ENCODE measurements at places on chromosomes 11 and 22.

DNA sequence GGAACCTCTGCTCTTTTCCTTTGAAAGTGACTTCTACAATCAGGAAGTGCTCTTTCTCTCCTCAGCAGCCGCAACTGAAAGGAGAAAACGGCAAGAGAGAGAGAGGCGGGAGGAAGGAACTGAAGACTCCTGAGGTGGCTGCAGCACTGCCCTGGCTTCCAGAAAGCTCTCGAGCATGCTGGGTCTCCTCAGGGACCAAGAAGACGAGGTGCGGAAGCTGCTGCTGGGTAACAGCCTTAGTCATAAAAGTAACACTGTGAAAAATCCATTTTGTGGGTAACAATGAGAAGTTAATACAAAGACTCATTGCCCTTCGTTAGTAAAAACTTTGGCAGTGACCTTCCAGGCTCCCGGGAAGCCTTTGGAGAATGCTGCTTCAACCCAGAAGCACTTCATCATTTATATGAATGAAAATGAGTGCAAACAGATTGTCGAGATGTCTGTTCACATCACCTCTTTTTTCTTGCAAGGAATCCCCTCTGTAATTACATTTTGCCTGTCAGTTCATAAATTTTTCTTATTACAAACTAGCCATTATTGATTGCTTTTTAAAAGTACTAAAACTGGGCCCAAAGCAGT, 473.4 kb downstream of the SOX6 start:
- no peak for DNase-seq

GRCh38 chr22:42462016-42462415, 29.8 kb upstream of the NFAM1 start:
- DNase-seq, result peak; percentile 65

- no peak for DNase-seq
Measured at GRCh38 chr11:70176940-70177689, 26.0 kb upstream of the FADD start.

DNA sequence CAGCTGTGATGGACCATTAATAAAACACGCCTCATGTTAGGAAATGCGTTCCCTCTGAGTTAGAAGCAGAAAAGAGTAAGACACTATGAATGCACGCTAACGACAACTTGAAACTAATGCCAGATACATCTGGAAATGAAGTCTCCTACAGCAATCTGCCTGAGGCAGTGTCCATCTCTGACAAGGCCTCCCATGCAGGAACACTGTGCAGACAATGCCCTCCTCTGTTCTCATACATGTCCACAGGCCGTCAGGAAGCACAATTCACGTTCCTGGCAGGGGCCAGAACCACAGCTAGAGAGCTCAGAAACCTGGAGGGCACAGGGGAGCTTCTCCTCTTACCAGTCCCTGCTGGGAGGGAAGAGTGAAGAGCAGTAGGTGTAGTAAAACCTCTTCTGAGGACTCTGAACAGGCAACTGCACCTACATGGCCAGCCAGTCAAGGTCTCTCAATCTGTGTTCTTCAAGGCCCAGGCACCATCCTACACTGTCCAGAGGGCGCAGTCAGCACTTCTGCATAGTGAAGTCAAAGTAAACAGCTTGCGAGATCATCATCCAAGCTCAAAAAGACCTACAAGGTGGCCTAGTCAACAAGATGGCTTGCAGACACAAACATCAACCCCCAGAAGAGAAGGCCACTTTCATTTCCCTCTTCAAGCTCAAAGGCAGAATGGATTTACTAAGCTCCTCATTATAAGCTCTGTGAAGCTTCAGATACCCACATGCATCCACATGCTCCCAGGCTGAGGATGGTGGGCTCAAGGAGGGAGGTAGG, 41.5 kb upstream of the CYP2D6 start:
- no peak for DNase-seq

DNA sequence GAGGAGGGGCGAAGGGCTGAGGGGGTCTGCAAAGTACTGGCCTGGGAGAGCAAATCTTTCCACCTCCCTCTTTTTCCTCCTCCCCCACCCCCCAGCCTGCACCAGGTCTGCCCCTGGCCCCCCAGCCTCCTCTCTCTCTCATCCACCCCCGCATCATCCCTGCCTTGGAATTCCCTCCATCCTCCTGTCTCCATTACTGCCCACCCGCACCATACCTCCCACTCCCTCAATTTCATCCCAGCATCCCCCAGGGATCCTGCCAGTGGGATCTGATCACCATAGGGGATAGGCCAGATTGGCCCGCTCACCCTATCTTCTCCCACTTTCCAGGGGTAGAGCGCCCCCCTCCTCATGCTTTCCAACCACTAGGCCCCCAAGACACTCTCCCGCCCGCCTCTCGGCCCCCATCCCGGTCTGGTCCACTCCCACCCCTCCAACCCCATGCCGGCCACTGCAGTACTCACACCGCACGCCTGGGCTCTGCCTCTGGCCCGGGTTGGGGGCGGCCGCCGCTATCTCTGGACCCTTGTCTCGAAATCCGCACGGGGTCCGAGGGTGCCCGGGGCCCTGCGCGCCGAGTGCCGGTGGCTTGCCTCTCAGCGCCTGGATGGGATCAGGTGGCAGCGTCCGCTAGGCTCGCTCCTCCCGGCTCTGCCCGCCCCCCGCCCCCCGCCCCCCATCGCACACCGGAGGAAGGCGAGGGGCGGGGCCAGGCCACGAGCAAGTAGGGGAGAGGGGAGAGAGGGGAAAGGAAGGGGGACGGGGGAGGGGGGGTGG, at the start of gene GAL3ST3:
TSS of gene GAL3ST3 (minus strand) at position 615 of the 777 bp plus-strand sequence. CDS start 3,746 bp downstream, outside the sequence.
- DNase-seq, result no peak

DNA sequence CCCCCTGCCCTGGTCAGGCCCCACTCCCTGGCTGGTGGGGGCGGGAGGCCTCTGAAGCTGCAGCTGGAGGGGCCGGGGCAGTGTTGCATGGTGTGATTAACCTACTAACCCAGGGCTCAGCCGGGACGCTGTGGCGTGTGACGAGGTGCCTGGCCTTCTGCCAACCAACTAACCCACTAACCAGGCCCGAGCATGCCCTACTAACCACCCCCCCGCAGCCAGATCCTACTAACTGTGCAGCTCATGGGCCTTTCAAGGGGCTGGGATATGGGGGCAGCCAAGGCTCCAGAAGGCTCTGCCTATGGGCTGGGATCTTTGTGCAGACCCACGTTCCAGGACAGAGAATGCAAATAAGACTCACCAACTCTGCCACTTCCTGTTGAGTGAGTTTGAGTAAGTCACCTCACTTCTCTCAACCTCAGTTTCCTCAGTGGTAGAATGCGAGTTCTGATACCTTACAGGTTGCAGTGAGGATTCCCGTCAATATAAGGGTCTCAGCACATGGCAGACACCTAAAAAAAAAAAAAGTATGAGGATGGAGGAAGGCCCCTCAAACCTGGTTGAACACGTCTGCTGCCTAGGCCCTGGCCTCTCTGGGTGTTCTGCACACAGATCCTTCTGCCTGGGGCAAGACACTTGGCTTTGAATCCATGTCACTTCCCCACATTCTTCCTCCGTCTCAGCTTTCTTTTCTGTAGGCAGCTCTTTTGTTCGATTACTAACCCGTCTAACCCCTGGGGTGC, 14.1 kb downstream of the MIAT start:
- DNase-seq, result peak; percentile 58

- no peak for DNase-seq
Measured at GRCh38 chr11:125376856-125377255, 119.2 kb downstream of the FEZ1 start.

DNA sequence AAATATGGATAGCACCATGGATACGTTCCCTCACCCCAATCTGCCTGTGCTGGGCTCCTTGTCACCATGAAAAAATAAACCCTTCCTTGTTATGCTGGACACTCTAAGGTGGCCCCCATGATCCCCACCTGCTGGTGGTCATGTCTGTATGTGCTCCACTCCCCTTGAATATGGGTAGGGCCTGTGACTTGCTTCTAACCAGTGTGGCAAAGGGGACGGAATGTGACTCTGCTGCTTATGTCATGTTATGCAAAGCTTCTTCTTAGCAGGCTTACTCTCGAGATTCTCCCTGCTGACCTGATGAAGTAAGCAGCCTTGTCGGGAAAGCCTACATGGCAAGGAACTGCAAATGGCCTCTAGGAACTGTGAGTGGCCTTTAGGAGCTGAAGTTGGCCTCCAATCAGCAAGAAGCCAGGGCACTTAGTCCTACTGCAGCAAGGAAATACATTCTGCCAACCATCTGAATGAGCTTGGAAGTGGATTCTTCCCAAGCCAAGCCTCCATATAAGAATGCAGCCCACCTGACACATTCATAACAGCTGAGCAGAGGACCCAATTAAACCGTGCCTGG, 159.9 kb downstream of the CCDC34 start:
- DNase-seq, result no peak

- no peak for DNase-seq
Measured at GRCh38 chr22:17705546-17705945, 67.0 kb downstream of the BCL2L13 start.

DNA sequence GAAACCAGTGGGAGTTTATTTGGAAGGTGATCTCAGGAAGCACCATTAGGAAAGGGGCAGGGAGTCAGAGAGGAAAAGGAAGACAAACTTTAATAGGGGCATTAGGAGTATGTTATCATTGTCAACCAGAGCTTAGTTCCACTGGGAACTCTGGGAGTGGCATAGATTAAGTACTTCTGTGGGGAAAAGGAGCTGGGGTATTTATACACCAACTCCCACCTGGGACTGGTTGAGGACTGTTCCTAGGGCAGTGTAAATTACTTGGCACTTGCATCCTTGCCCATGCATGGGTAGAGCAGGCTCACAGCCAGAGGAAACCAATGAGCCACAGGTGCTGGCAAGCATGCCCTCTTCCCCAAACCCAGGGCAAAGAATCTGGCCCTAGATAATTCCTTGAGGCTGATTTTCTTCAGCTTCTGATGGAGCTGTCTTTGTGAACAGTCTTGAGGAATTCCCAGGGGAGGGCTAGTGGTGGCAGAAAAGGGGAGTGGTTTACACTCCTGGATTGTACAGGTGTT, 541.2 kb downstream of the MIAT start:
- no peak for DNase-seq

DNA sequence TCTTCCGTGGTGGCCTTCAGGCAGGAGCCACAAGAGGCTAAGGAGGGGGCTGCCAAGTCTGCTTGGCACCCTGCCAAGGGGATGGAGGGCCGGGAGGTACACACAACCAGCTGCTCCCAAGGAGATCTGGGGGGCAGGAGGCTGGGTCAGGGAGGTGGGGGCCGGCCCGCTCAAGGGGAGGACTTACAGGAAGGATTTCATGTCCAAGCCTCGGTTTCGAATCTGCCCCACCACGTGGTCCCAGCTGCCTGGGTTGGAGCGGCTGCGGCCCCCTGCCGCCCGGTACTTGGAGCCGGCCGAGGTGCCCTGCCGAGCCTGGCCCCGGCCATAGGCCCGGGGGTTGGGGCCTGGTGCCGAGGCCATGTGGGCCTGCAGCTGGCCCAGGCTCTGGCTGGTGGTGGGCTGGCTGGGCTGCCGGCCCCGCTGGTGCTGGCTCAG, 33.5 kb downstream of the LRRC10B start:
- peak; percentile 25 for DNase-seq

DNA sequence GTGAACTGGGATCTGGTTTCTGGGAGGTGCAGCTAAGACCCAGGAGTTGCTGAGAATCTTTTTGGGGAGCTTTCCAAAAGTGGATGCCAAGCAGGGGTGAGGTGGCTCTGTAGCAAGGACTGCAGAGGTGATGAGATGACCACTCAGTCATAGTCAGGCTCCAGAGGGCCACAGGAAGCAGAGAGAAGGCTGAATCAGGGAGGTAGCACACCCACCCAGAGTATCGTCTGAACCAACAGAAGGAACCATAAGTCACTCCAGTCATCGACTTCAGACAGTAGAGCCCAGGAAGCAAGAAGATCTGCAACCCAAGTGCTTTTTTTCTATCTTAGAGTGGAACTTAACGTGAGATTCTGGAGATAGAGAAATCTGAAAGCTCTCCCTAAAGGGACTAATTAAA, 335.7 kb upstream of the MPPED2 start:
- DNase-seq, result no peak

DNA sequence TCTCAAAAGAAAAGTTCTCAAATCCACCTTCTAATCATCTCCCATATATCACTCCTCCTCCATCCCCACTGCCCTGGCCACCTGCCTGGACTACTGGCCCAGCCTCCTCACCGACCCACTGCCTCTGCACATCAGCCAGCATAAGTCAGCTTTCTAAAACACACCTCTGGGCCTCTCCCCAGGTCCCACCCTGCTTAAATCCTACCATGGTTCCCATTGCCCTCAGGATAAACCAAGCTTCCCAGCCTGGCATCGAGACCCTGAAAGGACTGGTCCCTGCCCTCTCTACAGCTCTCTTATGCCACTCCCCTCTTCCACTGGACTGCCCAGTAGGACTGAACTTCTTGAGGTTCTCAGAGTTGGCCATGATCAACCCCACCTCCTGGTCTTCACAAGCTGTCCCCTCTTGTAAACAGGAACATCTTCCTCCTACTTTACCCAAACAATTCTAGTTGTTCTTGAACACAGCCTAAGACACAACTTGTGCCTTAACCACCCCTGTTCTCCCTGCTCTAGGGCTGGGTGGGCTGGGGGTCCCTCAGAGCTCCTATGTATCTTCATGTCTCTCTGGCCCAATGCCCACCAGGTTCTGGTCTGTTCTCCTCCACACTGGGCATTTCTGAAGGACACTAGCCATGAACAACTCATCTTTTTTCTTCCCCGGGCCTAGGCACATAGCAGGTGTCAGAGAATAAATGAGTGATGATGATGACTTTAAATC, 12.6 kb upstream of the P2RY6 start:
- no peak for DNase-seq

DNA sequence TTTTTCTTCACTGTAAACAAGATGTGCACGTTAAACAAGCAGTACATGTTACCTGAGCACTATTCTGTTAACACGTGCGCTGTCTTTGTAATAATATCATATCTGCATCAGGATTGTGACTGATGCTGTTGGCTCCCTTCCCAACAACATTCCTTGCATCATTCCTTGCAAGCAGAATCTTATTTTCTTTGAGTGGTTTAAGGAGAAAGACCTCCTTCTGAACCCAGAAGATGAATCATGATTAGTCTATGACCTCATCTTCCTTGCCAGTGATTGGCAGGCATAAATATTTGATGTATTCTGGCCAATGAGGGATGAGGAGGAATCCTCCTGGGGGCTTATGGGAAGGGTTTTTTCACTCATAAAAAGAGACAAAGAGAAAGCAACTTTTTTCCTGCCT, 46.2 kb downstream of the C11orf71 start:
- DNase-seq, result no peak

DNA sequence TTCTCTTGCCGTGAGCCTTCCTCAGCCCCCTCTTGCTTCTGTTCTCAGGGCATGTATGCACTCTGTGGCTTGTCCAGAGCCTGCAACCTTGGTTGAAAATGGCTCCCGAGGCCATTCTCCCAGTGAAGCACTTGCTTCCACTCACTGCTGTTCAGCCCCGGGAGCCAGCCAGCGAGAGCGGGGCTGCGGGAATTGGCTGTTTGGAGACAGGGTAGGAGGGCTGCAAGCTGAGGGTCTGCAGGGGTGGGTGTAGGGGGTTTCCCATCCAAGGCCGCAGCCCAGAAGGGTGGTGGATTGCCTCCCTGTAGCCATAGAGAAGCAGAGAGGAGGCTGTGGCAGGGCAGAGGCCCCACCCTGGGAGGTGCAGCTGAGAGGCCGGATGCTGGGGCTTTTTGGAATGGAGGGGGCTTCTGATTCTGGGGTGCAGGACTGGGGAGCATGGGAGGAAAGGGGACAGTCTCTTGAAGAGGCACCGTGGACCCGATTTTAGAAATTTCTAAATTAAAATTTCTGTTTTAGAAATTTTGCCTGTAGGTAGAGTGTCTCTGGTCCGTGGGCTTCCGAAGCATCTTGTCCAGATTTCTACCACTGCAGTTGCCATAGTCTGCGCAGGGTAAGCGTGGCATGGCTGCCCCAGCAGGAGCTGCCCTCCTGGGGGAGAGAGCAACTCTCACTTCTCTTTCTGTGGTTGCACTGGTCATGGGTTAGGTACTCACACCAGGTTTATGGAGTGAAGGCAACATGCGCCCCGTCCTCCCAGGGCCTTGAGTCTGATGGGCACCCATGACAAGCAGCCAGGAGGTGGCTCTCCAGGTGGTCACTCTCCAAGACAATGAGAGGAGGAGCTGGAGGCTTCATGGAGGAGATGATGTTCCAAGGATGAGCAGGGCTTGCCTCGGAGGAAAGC, 100.2 kb downstream of the TBC1D22A start:
- no peak for DNase-seq

All from NCI-H1105 treated with DMSO at 0.1 percent for 48 hours (cell line).